AG09319 (cell line): ENCODE measurements at places on chromosomes 7 and 10.
A peak's percentile ranks its signal among the peaks of the same experiment; 100 is the strongest.

GRCh38 chr7:4233621-4234497 lies 448.2 kb upstream of the FOXK1 start:
- no peak for DNase-seq

GRCh38 chr10:97319671-97320479 lies 804 bp downstream of the FRAT1 start:
- DNase-seq: no peak

DNA sequence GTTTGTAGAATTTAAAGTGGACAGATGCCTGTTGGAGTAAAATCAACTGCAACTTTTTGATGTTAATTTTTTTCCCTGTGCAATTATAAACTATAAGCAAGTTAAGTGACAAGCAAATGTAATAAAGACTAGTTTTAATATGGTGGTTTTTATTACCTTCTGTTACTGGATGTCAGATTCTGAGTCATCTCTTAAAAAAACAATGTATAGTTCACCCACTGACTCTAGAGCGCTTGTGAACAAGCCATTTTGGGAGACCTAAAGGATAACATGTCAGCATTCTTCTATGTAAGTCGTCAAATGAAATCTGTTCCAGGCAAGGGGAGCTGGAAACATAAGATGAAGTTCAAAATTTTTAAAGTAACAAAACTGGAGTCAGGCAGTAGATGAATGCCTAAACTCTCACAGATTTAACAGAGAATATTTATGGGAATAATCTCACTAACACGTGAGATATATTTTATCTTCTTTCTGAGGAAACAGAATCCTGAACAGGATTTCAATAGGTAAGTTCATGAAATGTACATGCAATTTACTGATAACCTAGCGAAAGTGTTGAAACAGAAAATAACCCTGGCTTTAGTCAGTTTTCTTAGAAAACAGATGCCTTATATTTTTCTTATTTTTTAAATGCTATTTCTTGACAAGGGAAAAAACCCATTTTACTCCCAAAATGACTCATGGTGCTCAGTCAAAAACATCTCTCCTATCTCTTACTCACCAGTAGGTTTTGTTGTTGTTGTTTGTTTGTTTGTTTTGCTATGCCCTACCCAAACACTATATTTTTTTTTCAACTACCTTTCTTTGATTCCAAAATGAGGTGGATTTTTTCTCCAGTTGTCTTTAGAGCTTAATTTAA lies 91.7 kb downstream of the SLC39A12 start:
- DNase-seq: no peak

- no peak for DNase-seq
Measured at GRCh38 chr7:24757353-24758275, at the start of gene GSDME. TSS of gene GSDME (minus strand) at chr7:24757464. CDS start at chr7:24749774, 7,690 bp downstream.

GRCh38 chr7:30954914-30955313 lies 8.8 kb upstream of the GHRHR start:
- DNase-seq: no peak

GRCh38 chr10:22761569-22762220 lies 47.3 kb upstream of the PIP4K2A start:
- DNase-seq: no peak

DNA sequence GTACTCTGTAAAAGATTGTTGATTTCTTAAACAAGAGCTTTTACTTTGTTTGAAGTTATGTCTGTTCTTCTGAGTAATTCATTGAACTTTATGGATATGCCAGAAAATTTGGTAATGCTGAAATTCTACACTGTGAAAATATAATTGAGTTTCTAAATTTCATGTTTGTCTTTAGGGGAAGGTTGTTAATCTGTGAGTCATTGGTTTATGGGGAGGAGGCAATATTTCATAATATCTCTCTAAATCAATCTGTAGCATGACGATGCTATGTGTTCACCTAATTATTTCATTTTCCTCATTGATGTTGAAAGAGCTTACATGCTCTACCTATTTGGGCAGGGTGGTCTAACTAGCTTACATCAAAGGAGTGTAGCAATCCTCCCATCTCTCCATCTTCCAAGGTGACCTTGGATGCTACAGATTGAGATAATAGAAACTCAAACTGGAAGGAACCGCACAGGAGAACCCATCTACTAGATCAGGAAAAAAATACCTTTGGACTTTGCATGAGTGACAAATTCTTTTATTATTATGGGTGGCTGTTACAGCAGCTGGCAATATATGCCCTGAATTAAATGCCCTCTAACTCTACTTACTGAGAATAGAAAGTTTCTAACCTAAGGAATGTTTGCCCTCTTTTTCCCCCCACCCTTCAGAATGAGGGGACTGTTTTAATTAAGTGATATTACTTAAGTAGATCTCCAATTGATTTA lies 8.4 kb upstream of the SNX13 start:
- DNase-seq: peak; percentile 25

DNA sequence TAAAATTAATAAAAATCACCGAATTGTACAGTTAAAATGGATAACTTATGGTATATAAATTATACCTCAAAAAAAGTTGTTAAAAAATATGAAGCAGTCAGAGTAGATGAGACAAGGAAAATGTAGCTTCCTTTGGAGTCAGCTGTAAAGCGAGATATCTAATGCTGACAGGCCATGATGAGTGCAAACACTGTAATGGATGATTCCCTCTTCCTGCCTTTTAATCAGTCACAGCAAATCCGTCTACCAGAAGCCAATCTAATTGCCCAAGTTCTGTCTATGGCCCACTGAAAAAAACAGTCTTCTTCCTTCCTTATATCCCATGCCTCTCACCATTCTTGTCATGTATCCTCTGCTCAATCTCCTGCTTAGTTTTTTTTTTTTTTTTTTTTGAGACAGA lies 59.9 kb upstream of the DNAJB12 start:
- no peak for DNase-seq

- peak; percentile 45 for DNase-seq
Measured at GRCh38 chr10:99711129-99711719, 20.7 kb downstream of the COX15 start.

DNA sequence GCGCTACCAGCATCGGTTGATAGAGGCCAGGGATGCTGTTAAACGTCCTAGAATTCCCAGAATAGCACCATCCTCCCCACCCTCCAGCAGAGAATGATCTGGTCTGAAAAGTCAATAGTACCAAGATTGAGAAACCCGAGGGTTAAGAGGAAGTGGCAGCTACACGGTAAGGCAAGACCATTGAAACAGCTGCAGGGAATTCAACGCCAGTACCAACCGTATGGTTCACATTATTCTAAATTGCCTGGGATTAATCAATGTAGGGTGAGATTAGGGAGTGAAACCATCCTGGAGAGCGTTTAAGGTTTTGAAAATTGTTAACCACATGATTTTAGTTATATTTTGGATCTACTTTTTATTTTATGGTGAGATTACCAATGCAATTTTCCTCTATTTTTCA lies 352.2 kb downstream of the PRPF18 start:
- peak; percentile 75 for DNase-seq
